NCI-H524 (cell line): ENCODE measurements at places on chromosomes 6 and 20.

DNA sequence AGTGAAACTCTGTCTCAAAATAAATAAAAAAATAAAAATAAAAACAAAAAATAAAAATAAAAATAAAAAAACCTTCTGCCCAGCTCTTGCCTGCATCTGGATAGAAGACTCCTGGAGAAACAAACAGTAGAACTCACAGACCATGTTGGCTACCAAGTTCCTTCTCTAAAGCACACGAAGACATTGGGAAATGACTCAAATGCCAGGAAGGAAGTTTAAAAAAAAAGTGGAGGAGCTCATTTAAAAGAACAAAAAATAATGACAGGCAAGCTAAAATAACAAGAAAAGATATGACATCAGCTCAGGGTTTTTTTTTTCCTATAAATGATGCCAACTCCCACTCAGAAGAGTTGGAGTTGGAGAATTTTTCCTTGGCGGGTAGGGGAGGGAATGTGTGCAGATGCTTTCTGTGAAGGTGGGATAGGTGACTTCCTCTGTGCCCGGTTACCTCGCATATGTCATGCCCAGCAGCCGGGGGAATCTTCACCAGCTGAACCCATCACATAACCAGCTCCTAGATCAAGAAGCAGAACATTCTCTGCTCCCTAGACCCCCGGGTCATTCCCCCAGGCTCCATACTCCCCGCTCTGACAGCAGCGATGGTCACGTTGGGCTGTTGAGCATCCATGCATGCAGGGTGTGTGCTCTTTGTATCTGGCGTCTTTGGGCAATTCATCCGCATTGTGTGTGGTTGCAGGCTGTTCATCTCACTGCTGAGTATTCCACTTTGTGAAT, 17.3 kb upstream of the CD93 start:
- no peak for DNase-seq

- DNase-seq = no peak
Observed at GRCh38 chr20:37816726-37817125, 86.2 kb upstream of the VSTM2L start.

- no peak for DNase-seq
Observed at GRCh38 chr20:37251825-37252477, 9.7 kb downstream of the GHRH start.

DNA sequence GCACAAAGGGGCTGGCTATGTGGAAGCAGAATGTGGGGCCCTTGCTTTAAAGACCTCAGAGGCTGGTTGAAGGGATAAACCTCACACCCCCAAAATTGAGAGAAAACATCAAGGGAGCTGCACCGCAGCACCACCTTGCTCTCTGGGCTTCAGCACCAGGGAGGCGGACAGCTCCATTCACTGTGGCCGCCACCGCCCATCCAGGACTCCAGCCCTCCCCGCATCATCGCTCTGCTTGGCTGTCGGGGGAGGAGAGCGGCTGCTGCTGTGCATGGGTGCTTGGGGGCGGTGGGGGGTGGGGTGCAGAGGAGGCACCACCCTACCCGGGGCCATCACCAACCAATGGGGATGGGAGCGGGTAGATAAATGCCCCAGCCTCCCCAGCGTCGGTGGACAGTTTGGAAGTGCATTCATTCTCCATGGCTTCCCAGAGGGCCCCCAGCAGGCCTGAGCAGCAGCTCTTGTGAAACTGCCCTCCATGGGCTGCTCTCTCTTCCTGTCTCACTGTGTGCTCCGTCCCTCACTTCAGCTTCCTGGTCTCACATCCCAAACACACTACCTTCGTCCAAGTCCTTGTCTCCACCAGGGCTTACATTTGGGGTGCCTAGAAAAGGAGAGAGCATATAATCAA, 75.7 kb upstream of the BHLHE23 start:
- DNase-seq = no peak

- DNase-seq = no peak
Observed at GRCh38 chr6:23535101-23535500, 590.9 kb upstream of the NRSN1 start.

DNA sequence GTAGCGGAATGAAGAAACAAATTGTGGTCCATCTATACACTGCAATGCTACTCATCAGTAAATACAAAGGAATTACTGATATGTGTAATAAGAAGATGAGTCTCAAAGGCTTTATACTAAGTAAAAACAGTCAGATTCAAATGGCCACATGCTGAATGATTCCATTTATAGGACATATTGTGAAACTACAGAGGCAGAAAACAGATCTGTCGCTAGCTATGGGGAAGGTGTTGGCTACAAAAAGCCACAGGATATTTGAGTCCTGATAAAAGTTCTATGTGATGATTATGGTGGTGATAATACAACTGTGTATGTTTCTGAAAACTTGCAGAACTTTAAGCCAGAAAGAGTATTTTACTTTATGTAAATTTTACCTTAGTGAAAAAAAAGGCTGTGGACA, 313.2 kb downstream of the HDGFL1 start:
- DNase-seq = no peak

DNA sequence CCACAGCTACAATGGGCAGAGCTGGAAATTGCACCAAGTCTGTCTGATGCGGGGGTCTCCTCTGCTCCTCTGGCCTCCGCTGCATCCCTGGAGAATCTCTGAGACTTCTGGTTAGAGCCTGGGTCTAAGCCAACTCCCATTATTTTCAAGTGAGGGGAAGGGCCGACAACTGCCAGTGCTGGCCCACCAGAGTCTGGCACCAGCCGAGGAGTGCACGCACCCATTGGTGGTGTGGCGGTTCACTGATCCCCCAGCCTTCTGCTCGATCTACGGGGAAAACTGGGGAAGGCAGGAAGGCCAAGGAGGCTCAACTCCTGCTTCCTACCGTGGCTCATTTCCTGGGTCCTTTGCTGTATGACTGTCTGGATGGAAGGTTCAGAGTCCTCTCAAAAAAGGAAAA, 6.2 kb downstream of the NQO2 start:
- DNase-seq = no peak

- no peak for DNase-seq
Observed at GRCh38 chr6:101195588-101195987, 197.9 kb upstream of the GRIK2 start.

DNA sequence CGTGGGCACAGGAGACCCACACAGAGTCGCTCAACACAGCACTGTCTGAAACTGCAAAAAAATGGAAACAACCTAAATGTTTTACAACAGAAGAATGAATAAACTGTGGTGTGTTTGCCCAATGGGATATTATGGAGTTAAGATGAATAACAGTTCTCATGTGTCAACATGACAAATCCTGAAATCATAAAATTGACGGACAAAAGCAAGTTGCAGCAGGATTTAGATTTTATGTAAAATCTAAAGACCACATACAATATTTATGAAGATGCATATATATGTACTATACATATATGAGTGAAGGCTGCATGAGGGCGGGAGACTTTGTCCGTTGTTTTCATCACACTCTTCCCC, 79.7 kb downstream of the GRM4 start:
- no peak for DNase-seq

DNA sequence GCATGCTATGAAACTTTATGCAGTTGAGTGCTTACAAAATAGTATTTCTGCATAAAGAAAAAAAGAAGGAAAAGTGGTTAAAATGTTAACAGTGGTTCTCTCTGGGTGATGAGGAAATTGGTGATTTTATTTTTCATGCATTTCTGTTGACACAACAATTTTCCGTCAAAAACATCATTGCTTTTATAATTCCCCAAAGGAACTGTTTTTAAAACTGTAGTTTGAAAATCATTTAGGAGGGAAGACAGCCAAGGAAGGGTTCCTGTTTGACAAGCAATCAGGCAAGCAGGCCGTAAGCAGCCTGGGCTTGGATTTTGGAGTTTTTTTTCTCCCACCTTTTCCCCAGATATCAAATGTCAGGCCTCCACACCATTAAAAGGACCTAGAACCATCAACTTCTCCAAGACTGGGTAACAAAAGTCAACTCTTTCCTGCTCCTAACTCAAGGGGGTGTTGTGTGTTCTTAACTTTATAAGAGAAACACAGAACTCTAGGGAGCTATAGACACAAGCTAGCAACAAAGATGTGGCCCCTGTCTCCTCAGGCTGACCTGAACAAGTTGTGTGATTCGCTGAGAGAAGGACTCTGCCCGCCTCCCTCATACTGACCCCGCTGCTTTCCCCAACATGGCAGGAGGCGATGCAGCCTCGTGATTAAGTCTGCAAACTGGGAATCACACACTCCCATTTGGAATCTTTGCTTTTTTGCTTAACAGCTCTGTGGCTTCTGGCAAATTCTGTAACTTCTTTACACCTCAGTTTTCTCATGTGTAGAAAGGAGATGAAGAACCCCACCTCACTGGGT, 146.6 kb downstream of the BCAS1 start:
- no peak for DNase-seq

- DNase-seq = no peak
Observed at GRCh38 chr20:56865055-56865454, 235.9 kb downstream of the TFAP2C start.

GRCh38 chr6:130520221-130520620, 154.4 kb downstream of the TMEM200A start:
- no peak for DNase-seq

- no peak for DNase-seq
Observed at GRCh38 chr6:137247724-137248123, 28.5 kb upstream of the IFNGR1 start.

GRCh38 chr6:108127826-108128225, 38.0 kb upstream of the NR2E1 start:
- DNase-seq = no peak

- no peak for DNase-seq
Observed at GRCh38 chr6:13380761-13381160, 52.4 kb upstream of the TBC1D7 start.

DNA sequence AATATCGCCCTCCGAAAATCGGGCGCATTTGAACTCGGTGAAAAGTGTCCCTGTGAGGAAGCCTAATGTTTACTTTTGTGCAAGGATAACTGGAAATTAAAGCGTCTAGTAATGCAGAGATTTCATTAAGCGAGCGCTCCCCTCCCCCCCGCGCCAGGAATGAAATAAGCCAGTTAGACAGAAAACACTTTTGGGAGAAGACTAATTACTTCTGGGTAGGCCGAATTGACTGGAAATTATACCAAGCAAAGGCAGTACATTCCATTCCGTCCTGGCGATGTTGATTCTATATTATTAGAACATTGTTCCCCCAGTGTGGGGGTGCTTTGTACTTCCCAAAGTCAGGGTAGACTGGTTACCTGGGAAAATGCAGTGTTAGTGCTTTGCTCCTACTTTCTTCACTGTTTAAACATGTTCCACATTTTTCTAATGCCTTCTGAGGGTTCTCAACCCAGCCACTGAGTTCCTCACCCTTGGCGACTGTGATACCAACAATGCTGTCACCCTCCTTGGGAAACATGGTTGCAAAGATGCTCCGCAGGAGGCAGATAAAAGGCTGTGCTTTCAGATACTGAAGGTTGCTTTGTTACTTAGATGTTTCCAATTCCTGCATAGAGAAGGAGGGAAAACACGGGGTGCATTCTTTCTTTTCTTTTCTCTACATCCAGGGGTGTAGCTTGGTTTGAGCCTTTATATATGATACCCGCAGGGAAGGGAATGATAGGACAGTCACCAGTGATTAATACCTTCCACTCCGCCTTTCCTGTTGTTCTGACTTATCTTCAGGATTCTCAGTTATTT, 2.6 kb downstream of the GJA1 start:
- no peak for DNase-seq

DNA sequence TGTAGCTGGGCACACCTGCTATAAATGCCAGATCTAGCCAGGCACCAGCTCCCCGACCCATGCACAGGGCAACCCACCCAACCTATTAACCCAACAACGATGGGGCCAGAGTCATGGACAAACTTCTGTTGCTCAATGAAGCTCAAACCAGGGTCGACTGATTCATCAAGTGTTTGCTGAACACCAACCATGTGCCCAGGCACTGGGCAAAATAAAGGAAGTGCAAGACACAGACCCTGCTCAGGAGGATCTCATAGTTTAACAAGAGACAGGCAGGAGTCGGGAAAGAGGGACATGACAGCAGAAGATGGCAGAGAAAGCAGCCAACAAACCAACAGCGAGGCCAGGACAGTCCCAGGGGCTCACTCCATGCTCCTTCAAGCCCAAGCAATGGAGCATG, 18.8 kb downstream of the KCNK5 start:
- no peak for DNase-seq

GRCh38 chr6:98824162-98824901, 10.0 kb upstream of the POU3F2 start:
- peak; percentile 59 for DNase-seq
